ENCODE measurements at places on chromosomes 7 and 10. TPM values are rescaled to one million over a fixed set of nuclear protein-coding genes. Genes with fewer than 3 reads are reported as not detected.

WNT2 gene
- total RNA-seq = 1.00 TPM

ARMC3 gene
- not detected for total RNA-seq

DNA sequence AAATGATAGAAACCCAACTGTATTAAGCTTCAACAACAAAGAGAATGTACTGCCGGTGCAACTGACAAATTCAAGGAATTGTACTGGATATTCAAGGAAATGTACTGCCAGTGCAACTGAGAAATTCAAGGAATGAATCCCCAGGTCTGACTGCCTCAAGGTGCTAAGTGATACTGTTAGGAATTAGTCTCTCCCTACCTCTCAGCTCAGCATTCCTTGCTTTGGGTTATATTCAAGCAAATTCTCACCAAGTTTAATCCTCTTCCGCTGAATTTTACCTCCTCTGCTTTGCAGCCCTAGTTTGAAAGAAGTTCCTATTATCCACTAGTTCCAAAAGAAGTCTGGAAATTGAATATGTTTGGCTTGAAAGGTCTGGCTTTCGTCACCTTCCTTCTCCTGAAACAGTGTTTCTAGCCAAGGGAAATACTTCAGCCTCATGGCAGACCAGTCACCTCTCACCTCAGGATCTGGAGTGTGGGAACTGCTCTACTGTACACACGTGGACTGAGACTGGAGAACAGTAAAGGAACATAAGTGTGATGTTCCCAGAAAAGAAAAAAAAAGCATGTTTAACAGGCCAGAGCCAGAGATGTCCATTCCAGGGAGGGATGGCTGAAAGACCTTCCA lies 60.4 kb downstream of the SORCS1 start:
- DNase-seq = no peak

DNA sequence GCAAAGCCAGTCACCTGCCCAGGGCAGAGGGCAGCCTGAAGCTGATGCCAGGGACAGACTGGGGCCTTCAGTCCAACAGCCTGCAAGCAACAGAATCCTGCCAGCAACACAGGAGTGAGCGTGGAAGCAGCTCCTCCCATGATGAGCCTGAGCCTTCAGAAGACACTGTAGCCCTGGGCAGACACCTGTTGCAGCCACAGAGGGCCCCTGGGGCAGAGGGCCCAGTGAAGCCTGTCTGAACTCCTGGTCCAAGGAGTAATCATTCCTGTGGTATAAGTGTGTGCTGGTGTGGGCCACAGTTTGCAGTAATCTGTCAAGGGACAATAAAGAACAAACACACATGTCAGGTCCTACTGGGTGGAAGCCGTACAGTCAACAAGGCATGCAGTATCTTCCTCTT lies 2.9 kb upstream of the PFKP start:
- DNase-seq = no peak

DNA sequence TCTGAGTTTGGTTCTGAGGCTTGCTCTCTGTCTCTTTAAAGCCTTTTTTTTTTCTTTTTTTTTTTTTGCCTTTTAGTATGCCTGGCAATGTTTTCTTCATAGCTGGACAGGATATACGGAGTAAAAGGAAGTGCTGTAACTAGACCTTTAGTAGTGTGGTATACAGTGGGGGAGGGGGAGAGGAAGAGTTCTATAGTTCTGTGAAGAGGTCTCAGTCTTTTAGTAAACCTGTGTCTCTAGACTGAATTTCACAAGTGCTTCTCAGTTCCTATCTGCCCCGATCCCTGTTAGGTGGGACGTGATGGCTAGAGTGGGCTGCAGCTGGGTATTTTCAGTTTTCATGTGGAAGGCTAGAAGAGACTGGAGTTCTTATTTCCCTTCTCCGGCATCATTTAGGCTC lies 3.1 kb upstream of the ABCC2 start:
- no peak for DNase-seq

- DNase-seq = no peak
Measured at GRCh38 chr10:101218351-101219138, 10.7 kb downstream of the LBX1 start.

Data from posterior vena cava (tissue), 2 donors.